ENCODE measurements at places on chromosomes 6 and 20.

DNA sequence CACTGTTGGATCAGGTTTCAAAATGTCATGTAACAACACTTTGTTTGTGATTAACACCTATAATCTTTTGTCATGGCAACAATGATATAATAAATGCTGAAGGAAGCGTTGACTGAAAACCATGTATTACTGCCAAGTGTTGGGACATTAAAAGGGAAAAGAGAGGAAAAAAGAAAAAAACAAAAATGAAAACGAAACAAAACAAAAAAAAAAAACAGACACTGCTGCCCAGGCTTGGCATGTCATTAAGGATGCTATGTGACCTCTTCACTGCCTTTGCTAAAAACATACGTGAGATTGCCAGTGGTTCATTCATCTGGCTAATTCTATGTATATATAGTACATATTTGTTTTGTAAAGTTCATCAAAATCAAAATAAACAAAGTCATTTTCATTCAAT is 516.7 kb upstream of the RNF217 start:
- DNase-seq: no peak

- DNase-seq: no peak
Measured at GRCh38 chr20:21145424-21145823, 19.5 kb downstream of the KIZ start.

DNA sequence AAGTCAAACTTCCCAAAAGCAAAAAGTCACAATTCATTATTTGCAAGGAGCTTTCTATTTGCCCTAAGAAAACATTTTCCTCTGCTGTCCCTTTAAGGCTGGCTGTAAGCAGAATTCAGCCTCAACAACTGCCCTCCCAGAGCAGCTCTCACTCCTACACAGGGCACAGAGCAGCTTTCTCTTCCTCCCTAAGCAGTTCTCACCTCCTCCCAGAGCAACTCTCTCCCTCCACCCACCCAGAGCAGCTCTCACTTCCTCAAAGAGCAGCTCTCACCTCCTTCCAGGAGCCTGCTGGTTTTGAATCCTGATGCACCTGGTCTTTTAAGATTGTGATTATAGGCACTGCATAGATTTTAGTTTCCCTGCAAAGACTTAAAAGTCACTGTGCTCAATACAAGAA is 120.6 kb upstream of the TMEM181 start:
- no peak for DNase-seq

- no peak for DNase-seq
Measured at GRCh38 chr6:46773201-46773855, 19.9 kb upstream of the MEP1A start.

DNA sequence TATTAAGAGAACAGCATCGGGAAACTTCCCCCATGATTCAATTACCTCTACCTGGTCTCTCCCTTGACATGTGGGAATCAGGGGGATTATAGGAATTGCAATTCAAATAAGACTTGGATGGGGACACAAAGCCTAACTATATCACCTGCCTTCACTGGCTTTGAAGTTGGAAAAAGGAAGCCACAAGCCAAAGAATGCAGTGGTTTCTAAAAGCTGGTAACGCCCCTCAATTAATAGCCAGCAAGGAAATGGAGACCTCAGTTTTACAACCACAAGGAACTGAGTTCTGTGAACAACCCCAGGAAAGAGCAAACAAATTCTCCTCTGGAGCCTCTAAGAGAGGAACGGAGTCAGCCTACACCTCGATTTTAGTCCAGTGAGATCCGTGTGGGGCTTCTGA is 244.1 kb downstream of the TFAP2A start:
- DNase-seq: no peak

GRCh38 chr6:144559865-144560593 is 274.9 kb downstream of the UTRN start:
- no peak for DNase-seq

DNA sequence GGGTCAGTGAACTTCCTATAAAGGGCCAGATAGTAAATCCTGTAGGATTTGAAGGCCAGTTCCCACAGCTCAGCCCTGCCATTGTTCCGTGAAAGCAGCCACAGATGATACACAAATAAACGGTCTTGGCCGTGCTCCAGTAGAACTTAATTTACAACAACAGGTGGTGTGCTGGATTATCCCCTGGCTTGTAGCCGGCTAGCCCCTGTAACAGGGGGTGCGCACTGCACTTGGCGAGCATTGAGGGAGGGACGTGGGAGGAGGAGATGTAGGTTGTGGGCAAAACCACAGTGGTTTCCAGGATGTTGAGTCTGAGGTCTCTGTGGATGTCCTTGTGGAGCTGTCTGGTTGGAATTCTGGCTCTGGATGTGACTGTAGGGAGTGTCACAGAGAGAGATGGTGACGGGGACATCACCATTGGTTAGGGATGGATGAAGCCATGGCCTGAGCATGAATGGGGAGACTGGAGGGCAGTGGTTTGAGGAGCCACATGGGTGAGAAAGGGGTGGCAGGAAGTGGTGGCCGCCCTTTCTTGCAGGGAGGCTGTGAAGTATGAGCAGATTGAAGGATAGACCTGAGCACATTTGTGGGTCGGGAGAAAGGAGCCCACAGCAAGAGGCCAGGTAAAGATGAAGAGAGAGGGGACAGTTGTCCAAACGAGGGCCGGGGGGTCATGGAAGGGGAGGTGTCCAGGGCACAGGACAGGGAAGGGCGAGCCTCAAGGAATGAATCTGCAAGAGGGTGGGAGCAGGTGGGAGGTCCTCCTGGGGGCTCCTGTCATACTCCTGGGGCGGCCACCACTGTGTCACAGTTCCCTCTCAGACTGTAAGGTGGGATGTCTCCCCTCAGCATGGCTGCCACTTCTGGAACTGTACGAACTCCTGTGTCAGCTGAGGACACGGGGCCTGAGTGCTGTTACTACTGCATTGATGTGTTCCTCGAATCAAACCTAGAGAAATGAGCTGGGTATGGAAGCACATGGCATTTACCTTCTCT is 53.6 kb downstream of the CDH26 start:
- no peak for DNase-seq

DNA sequence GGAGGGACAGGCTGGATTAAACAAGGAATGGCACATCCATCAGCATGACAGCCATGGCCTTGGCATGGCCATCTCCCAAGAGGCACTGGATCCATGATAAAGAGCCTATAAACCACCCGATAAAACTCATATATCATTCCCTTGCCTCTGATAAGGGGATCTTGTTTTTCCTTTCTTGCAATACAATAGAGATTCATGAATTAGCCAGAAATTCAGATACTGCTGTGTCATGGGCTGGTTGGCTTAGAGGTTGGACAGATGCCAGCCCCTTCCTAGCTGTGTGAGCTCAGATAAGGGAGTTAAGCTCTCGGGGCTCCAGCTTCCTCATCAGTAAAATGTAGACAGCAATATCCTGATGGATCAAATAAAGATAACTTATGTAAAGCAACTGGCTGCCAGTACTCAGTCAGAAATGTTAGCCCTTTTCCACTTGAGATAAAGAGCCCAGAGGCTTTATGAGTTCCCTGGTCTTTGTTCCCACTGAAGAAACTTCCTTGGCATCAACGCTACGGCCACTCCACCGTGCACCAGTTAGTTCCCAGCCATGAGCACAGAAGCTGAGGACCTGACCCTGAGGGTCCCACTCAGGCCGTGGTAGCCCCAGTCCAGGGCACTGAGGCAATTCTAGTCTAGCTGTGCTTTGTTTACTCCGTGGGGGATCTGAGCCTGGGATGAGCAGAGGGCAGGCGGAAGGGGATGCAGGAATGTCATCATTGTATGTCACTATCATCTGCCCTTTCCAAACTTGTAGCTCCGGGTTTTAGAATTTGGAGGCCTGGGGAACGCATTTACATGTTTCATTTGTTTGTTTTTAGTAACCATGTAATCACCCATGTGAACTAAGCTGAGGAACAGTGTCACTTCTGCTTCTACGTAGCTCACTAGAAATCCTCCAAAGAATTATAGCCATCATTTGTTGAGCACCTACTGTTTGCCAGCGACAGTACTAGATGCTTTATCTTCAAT is 67.2 kb upstream of the TBC1D7 start:
- DNase-seq: no peak

DNA sequence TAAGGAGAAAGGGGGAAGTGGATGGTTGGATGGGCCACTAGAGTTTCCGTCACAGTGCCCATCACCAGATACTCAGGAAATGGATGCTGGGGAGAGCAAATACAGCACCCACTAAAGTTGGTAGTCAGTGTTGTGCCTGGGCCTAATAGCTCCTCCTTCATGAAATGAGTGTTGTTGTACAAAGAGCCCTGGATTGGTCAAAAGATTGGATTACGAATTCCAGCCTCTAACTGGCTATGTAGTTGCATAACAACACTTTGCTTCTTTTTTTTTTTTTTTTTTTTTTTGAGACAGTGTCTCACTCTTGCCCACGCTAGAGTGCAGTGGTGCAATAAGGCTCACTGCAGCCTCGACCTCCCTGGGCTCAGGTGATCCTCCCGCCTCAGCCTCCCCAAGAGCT is 27.4 kb downstream of the KCNG1 start:
- no peak for DNase-seq

All from suprapubic skin (tissue), 4 donors.